ENCODE measurements at places on chromosomes 6 and 20.

DNA sequence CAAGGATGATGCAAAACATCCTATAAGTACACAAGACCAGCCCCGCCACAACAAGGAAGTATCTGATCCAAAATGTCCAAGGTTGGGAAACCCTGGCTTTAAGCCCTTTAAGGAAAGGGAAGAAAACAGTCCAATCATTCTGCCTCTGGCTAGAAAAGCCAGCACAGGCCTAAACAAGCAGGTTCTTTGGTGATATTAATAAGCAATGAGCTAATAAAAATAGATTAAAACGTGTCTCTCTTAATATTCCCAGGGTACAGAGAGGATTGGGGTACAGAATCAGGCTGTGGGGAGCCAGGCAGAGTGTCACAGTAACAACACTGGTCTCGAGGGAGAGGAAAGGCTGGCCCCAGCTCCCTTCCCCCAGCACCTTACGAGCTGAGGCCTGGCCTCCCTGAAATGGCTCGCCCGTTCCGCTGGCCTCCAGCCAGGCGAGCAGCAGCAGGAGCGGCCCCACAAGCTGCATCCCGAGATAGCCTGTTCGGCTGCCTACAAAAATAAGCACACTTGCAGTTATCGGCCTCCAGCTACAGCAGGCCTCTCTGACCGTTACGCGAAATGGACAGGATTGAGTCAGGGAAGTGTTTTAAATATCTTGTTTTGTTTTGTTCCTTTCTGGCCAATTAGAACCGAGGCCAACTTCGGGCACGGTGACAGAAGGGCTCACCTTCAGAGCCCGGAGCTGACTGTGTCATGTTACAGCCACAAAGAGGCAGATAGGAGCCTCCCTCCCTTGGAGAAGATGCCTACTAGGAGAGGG lies 4.0 kb upstream of the ZMYND8 start:
- DNase-seq: peak; percentile 73

- DNase-seq: peak; percentile 49
Measured at GRCh38 chr20:22768266-22769178, 184.2 kb upstream of the FOXA2 start.

- no peak for DNase-seq
Measured at GRCh38 chr6:50541941-50542340, 171.4 kb upstream of the TFAP2D start.

- DNase-seq: no peak
Measured at GRCh38 chr6:35931120-35931561, 10.2 kb upstream of the SRPK1 start.

DNA sequence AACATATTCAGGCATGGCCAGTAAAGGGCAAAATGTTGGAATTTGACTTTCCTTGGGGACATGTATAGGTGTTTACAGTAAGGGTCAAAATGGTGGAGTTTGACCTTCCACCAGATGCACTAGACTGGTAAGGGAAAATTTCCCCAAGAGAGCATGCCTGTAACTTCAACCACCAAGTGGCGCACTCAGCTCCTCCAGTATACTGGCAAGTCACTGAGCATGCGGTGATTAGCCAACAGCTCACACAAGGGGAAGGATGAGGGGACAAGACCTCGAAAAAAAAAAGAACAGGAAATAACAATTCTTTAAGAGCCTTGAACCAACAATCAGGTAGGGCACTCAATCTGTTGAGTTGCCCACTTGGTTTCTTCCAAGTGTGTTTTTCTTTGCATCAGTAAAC lies 140.9 kb downstream of the EYS start:
- no peak for DNase-seq

GRCh38 chr20:25608774-25609173 lies 15.0 kb downstream of the NANP start:
- DNase-seq: no peak

- DNase-seq: peak; percentile 43
Measured at GRCh38 chr6:166757232-166758135, 130.4 kb upstream of the RPS6KA2 start.

DNA sequence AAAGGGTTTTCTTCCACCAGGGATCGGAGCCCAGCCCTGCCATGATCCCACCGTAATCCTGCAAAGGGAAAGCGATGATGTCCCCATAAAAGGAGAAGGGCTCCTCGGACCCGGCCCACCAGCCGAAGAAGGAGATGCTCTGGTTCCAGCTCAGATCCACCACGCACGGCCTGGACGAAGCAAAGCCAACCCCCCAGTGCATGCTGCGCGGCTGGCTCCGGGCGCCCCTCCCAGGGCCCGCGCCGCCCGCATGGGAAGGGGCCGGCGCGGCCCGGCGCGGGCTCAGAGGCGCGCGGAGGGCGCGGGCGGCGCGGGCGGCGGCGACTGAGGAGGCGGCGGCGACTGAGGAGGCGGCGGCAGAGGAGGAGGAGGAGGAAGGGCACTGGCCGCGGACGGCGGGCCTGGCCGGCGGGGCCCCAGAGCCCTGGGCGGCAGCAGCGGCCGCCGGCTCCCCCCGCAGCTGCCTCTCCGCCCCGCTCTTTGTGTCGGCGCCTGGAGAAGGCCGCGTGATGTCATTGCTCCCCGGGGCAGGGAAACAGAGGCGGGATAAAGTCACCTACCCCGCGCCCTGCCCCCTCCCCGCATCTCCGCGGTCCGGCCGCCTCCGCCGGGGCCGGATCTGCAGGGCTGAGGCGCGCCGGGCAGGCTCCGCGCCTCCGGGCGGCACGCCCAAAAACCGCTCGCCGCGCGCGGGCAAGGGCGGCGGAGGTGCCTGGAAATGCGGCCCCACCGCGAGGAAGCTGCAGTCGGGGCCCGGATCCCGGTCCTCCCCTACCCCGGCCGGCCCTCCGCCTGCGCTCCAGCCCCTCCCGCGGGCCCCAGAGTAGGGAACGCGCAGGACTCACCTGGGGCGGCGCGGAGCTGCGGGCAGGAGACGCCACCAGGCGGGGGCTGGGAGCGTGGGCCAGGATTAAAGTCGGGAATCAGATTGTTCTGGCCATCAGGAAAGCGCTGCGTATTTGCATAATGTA lies at the start of gene FAXC:
TSS of gene FAXC (minus strand) at position 504 of the 971 bp plus-strand sequence. CDS start at position 202, 302 bp downstream.
- peak; percentile 39 for DNase-seq

GRCh38 chr6:168147205-168147738 lies 68.3 kb upstream of the FRMD1 start:
- no peak for DNase-seq

DNA sequence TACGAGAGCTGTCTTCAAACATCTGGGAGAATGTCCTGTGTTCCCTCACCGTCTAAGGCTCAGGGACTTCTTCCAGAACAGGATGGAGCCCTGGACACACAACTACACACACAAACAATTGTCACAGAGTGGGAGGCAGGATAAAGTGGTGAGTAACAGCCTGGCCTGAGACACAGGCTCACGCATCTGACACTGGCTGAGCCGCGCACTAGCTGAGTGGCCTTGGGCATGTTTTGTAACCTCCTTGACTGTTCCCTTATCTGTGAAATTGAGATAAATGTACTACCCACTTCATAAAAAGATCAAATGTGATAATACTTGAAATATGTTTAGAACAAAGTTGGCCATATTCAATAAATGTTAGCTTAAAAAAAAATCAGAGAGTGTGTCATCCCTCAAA lies 132.4 kb upstream of the ARMC2 start:
- no peak for DNase-seq

DNA sequence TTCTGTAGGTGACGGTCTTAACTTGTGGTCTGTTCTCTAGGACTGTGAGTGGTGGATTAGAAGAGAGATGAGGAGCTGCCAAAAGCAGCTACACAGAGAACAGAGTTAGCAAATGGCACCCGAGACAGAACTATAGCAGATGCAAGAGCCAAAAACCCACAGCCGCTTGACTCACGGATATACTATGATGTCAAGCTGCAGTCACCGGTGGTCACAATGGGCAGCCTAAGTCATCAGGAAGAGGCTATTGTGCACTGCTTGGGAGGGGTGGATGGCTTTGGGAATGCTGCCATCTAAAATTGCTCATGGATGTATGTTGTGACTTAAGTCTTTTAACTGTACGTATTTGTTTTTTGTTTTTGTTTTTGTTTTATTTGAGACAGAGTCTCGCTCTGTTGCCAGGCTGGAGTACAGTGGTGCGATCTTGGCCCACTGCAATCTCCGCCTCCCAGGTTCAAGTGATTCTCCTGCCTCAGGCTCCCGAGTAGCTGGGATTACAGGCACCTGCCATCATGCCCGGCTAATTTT lies at the start of gene GTSF1L:
TSS of gene GTSF1L (minus strand) at position 192 of the 528 bp plus-strand sequence. CDS start 308 bp downstream, outside the sequence.
- DNase-seq: peak; percentile 50

GRCh38 chr6:134979142-134979541 lies 29.2 kb upstream of the ALDH8A1 start:
- DNase-seq: no peak

DNA sequence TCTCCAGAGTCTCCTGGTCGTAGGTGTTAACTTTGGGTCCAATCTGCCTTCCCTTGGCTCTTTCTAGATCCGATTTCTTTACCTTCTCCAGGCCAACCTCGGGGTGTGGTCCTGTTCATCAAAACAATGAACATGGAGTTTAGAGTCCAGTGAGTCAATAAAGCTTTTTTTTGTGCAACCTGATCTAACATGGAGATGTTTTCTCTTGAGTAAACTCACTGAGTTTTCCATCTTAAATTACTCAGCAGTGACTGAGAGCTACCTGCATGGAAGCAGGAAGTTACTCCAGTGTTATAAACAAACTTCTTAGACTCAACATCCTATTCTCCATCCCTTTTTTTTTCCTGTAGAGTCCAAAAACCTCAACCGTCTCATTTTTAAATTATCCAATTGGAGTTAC lies 14.9 kb upstream of the SLC22A1 start:
- no peak for DNase-seq

GRCh38 chr20:46991880-46992639 lies 97.4 kb downstream of the EYA2 start:
- no peak for DNase-seq

- DNase-seq: no peak
Measured at GRCh38 chr20:23632711-23633573, 4.8 kb downstream of the CST3 start.

DNA sequence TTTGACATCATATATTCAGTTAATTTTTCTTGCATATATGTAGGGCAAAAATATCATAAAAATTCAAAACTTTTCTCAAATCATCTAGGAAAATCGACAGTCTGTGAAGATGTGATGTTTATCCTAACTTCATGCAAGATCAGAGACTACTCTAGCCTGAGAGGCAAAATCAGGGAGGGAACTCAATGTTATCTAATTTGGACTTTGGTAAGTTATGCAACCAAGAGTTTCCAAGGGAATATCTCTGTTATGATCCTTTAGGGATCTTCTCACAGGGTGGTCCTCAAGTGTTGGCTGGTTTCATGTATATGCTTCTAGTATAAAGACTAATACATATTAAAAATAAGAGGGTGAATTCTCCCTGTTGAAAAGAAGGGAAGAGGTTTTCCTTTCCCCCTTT lies 723.9 kb downstream of the KHDRBS2 start:
- DNase-seq: no peak

GRCh38 chr6:168584671-168585070 lies 143.7 kb downstream of the SMOC2 start:
- DNase-seq: no peak

DNA sequence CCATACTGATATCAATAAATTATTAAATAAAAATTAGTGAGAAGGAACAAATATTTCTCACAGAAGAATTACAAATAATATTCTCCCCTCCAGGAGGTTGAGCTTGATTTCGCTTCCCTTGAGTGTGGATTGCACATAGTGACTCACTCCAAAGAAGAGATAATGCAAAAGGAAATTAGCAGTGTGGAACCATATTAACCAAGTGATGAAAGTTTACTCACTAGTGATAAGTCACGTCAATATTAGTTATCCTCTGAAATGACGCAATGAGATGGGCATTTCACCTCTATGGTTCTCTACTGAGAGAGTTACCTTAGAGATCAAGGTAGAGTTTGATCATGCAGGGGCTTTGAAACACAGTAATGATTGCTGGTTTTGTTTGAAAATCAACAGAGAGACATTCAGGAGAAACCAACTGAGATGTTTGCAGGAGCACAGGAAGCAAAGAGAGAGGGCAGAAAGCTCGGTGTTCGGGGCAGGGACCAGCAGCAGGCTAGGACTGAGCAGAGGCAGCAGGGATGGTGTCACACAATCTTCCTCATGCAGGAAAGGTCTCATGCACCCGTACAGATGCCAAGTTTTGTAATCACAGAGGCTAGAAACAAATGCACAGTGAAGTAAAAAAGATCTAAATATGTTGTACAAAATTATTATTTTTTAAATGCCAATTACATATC lies 634.5 kb downstream of the QKI start:
- DNase-seq: no peak

DNA sequence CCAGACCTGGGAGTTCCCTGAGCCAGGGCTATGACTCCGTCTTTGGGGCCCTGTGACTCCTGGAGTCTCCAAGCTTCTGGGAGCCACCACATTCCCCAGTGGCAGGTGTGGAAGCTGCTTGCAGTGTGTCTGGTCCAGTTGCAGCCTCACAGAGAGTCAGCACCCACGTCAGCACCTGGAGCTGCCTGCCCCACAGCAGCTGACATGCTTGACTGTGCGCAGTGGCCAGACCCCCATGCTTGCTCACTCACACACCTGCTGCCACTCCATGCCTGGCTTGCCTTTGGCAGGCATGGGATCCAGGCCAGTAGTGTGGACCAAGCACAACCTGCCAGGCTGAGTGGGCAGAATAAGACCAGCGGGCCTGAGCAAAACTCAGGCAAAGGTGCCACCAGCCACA lies 31.0 kb upstream of the ASIP start:
- DNase-seq: no peak

DNA sequence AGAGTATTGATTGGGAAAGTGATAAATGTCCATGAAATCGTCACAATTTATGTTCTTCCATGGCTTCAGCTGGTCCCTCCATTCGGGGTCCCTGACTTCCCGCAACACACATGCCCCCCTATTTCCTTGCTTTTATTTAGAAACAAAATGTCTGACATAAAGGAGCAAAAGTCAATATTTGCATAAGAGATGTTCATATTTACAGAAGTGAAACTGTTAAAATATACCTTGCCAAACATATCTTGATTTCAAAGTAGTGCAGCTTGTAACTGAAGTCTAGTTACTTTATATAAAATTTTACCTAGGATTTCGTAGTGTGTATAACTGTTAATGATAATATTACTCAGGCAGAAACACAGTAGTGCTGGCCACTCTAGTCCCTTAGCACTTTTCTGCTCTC lies 548.9 kb upstream of the ADGRB3 start:
- DNase-seq: no peak

Measured in fibroblast of skin of scalp (primary cell).